ENCODE measurements at places on chromosomes 2 and 18. TPM values are rescaled to one million over a fixed set of nuclear protein-coding genes. Genes with fewer than 3 reads are reported as not detected.

Gene MLPH
- total RNA-seq: 0.55 TPM

Gene SERPINB13
- not detected for total RNA-seq

Gene GATA6
- 0.31 TPM for total RNA-seq

Gene ALLC
- not detected for total RNA-seq

- DNase-seq: no peak
Measured at GRCh38 chr2:184877909-184878308, 279.6 kb downstream of the ZNF804A start.

DNA sequence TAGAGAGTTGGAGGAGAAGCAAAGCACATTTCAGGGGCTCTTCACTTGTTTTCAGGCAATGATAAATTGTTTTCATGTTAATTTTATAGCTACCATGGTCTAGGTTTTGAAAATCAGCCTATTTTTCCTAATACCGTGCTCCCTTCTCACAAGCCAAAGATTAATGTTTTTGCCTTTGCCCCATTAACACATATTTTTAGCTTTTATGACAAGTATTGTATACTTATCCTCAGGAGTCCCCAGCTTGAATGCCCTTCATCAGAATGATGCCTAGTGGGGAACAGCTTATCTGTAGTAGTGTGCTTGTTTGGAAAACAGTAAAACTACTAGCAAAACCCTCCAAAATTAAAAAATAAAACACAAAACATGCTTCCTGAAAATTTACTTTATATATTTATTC is 194.0 kb downstream of the LNPK start:
- DNase-seq: no peak

DNA sequence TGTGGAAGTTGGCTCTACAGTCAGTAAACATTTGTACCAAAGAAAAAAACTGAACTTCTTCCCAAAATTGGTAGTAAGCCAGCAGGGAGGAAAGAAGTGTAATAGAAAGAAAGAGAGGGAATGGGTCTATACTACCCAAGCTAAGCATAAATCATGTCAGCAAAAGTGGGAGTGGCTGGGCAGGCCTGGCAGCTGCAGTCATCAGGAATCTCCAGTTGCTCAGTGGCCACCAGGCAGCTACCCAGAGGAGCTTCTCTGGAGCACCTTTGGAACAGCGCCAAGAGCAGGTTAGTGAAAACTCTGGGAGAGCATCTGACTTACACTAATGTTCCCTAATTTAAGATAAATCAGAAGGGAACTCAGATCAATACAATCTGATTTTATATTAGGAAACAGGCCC is 14.3 kb downstream of the FRZB start:
- no peak for DNase-seq

DNA sequence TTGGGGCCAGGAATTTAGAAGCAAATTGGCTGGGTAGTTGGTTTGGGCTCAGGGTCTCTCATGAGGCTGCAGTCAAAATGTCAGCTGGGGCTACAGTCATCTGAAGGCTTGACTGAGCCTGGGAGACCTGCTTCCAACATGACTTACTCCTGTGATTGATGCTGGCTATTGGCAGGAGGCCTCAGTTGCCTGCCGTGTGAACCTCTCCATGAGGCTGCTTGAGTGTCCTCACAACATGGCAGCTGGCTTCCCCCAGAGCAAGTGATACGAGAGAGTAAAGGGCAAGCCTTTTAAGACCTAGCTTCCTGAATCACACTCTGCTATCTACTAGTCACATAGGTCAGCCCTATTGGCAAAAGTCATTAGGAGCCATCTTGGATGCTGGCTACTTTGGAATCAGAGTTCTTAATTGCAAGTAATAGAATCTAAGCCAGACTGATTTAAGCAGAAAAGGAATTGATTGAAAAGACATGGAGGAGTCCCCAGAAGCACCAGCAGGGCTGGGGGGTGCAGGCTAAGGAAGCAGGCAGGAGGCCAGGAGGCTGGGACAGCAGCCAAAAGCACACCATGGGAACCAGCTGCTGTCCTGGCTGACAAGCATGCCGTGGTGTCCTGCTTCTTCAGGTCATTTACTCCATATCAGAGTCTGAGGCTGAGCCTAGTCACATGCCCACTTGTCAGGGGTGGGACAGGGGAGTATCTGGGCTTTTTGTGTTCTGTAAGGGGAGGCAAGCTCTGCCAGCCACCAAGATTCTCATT is 7.8 kb upstream of the GIGYF2 start:
- peak; percentile 81 for DNase-seq

- peak; percentile 62 for DNase-seq
Measured at GRCh38 chr2:121565389-121566250, 34.9 kb downstream of the RNU4ATAC start.

Measured in G401 (cell line).